Uterine smooth muscle cell (primary cell): ENCODE measurements at places on chromosomes 4 and X. TPM values are rescaled to one million over a fixed set of nuclear protein-coding genes. Genes with fewer than 3 reads are reported as not detected.

The ADH1B gene
- total RNA-seq, result 0.25 and 0.33 TPM in 2 replicates

The CTSO gene
- 10.8 and 11.6 TPM in 2 replicates for total RNA-seq

The PRKG2 gene
- total RNA-seq, result 1.1 and 2.4 TPM in 2 replicates

The USP17L5 gene
- total RNA-seq, result not detected in 2 replicates

The EFHC2 gene
- 0.44 and 0.50 TPM in 2 replicates for total RNA-seq

The ITM2A gene
- total RNA-seq, result 0.37 and 0.55 TPM in 2 replicates

The HSFX3 gene
- not detected in 2 replicates for total RNA-seq

The NDP gene
- total RNA-seq, result 0.87 and 2.8 TPM in 2 replicates

The GCNA gene
- 1.9 and 2.9 TPM in 2 replicates for total RNA-seq

The ZNF732 gene
- 0.12 and 0.66 TPM in 2 replicates for total RNA-seq

The KIAA1210 gene
- under 0.01 TPM in 1 of 2 replicates, not detected in the other for total RNA-seq

The METAP1 gene
- total RNA-seq, result 31.7 and 45.7 TPM in 2 replicates

The CXCL5 gene
- total RNA-seq, result 0.25 and 0.44 TPM in 2 replicates

The IL3RA gene
- 0.12 TPM in 1 of 2 replicates, not detected in the other for total RNA-seq

The PPEF2 gene
- total RNA-seq, result under 0.01 TPM in 1 of 2 replicates, not detected in the other

The MAOA gene
- 4.0 and 5.5 TPM in 2 replicates for total RNA-seq

The PAGE2B gene
- total RNA-seq, result not detected in 2 replicates

The MAGEA8 gene
- not detected in 2 replicates for total RNA-seq

The LONRF3 gene
- total RNA-seq, result 0.44 and 1.00 TPM in 2 replicates

The TAF7L gene
- 0.89 and 1.9 TPM in 2 replicates for total RNA-seq

The ACSL1 gene
- 41.8 and 55.5 TPM in 2 replicates for total RNA-seq

The CA5B gene
- 9.7 and 9.8 TPM in 2 replicates for total RNA-seq

The PRRG1 gene
- 7.7 and 8.6 TPM in 2 replicates for total RNA-seq

The AMER1 gene
- 1.2 and 1.9 TPM in 2 replicates for total RNA-seq

The LRPAP1 gene
- total RNA-seq, result 88.3 and 187 TPM in 2 replicates

The DCAF12L1 gene
- total RNA-seq, result under 0.01 TPM in 1 of 2 replicates, not detected in the other

The SLC35A2 gene
- total RNA-seq, result 13.9 and 14.6 TPM in 2 replicates

The PAGE1 gene
- total RNA-seq, result not detected in 2 replicates

The GPRIN3 gene
- total RNA-seq, result 0.12 and 0.22 TPM in 2 replicates

The WDFY3 gene
- total RNA-seq, result 74.5 and 89.0 TPM in 2 replicates

The TEX13A gene
- not detected in 2 replicates for total RNA-seq

The CFAP47 gene
- 0.11 and 0.12 TPM in 2 replicates for total RNA-seq

The SPP1 gene
- total RNA-seq, result 58.1 and 68.2 TPM in 2 replicates

The ASB9 gene
- total RNA-seq, result 0.25 and 0.33 TPM in 2 replicates

The PRPS1 gene
- total RNA-seq, result 28.4 and 39.5 TPM in 2 replicates

The GATA1 gene
- not detected in 2 replicates for total RNA-seq

The SPANXN2 gene
- not detected in 2 replicates for total RNA-seq

The SMR3B gene
- total RNA-seq, result not detected in 2 replicates

The ARAP2 gene
- total RNA-seq, result 9.1 and 9.9 TPM in 2 replicates

The MBNL3 gene
- 1.5 and 3.5 TPM in 2 replicates for total RNA-seq
